ENCODE measurements at places on chromosomes 5 and 9. TPM values are rescaled to one million over a fixed set of nuclear protein-coding genes. Genes with fewer than 3 reads are reported as not detected.

SLC4A9 gene
- total RNA-seq, result not detected

DENND4C gene
- 44.0 TPM for total RNA-seq

STRBP gene
- 26.4 TPM for total RNA-seq

EPB41L4B gene
- total RNA-seq, result 11.0 TPM

KLHL9 gene
- total RNA-seq, result 26.8 TPM

TMEM171 gene
- total RNA-seq, result 3.0 TPM
